ENCODE measurements at places on chromosomes 11 and 22.
A peak's percentile ranks its signal among the peaks of the same experiment; 100 is the strongest.

DNA sequence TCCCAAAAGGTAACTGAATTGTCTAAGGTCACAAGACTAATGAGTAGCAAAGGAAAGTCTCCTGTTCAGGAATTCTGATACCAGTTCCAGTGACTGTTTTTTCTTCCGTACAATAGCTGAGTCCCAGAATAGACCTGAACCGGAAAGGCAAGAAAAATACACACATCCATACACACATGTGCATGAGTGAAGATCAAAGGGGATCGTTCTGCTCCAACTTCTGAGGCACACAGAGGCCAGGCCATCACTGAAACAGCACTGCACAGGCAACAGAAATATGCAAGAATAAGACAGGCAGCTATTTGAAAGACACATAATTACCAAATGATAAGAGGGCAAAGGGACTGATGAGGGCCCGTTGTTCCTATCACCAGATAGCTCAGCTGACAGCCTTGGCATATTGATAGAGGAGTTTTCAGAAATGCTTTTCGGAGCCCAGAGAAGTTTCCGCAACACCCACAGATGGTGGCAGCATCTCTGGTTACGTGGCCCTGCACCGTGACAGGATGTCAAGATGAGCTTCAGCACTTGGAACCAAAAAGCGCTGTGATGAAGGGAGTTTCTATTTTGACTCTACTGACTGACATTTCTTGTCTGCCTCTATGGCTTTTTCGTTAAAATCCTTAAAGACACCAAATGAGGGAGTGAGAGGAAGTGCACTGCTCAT is 280.6 kb downstream of the LARGE1 start:
- DNase-seq, result no peak
- no peaks in the 10 kb centered on the region for H3K36me3 ChIP-seq
- H3K4me1 ChIP-seq, result no peaks in the 10 kb centered on the region
- no peaks in the 10 kb centered on the region for H3K27me3 ChIP-seq

- peaks cover 23% of the 10 kb centered on the region for H3K36me3 ChIP-seq
- H3K4me3 ChIP-seq, result no peak overlapping the region
- H3K27ac ChIP-seq, result no peak overlapping the region
- H3K4me1 ChIP-seq, result peaks cover 33% of the 10 kb centered on the region
Measured at GRCh38 chr22:39664485-39665200, 94.1 kb downstream of the CACNA1I start.

DNA sequence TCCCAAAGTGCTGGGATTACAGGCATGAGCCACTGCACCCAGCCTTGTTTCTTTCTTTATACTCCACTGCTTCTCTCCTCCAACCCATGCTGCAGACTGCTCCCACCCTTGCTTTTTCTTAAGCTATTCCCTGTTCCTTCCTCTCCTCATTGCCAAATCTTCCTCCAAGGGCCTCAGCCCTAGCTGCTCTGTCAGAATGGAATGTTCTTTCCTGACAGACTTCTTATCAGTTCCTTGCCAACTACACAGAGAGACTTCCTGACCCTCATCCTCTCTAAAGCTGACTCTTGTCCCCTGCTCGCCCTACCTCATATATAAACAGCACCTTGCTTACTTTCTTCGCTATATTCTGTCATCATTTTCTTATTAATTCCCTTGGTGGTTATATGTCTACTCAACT is 16.9 kb upstream of the PIK3C2A start:
- H3K36me3 ChIP-seq, result no peaks in the 10 kb centered on the region
- no peak overlapping the region for H3K4me3 ChIP-seq
- peaks cover 2% of the 10 kb centered on the region for H3K4me1 ChIP-seq
- peaks cover 16% of the 10 kb centered on the region for H3K27me3 ChIP-seq
- no peak overlapping the region for H3K27ac ChIP-seq

DNA sequence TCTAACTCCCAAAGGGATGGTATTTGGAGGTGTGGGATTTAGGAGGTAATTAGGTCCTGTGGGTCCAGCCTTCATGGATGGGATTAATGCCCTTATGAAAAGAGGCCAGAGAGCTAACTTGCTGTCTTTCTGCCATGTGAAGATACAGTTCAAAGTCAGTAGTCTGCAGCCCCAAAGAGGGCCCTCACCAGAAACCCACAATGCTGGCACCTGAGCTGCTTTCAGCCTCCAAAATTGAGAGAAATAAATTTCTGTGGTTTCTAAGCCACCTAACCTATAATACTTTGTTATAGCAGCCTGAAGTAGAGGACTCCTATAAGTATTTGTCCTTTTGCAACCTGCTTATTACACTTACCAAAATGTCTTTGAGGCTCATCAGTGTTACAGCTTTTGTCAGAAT is 16.2 kb downstream of the ATM start:
- H3K4me3 ChIP-seq, result peak overlapping the region; percentile 47
- peak; percentile 52 for DNase-seq
- peaks cover 71% of the 10 kb centered on the region for H3K36me3 ChIP-seq
- H3K4me1 ChIP-seq, result peaks cover 87% of the 10 kb centered on the region
- H3K27me3 ChIP-seq, result no peaks in the 10 kb centered on the region

DNA sequence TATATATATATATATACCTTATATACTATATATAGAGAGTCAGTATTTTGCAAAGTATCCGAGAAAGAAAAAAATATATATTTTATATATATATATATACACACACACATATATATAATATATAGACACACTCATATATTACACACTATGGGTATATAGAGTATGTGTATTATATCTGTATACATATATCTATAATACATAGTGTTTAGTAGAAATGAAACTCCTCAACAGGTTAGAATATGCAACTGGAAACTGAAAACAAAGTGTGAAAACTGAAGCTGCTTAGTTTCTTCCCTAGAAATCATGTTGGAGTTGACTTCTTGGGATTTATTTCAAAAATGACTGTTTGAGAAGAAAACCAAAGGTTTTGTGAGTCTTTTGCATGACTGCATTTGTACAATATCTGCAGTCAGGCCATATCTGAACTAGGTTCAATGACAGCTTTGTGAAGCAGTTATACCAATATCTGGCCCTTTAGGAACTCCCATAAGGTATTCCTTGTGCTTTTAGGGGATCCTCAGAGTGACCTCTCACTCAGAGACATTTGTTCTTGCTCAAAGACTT is 284.1 kb downstream of the CASP12 start:
- H3K4me3 ChIP-seq, result no peak overlapping the region
- no peak for DNase-seq
- peaks cover 27% of the 10 kb centered on the region for H3K4me1 ChIP-seq

DNA sequence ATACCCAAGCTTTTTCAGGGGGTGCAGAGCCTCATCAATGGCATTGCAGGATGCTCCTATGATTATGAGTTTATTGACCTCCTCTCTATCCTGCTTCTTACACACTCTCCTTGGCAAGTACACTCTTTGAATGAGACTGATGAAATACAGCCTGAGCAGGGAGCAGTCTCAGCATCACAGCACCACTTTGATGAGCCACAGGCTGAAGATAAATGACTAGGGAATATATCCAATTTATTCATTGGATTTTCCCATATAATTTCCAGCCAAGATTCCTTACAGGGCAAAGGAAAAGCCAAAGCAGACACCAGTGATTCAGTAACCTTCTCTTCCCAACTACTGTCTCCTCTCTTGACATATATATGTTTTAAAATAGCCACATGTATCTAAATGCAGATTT is 79.2 kb downstream of the CASP12 start:
- H3K27ac ChIP-seq, result no peak overlapping the region
- H3K4me3 ChIP-seq, result no peak overlapping the region
- peaks cover 2% of the 10 kb centered on the region for H3K36me3 ChIP-seq
- H3K4me1 ChIP-seq, result peaks cover 4% of the 10 kb centered on the region

DNA sequence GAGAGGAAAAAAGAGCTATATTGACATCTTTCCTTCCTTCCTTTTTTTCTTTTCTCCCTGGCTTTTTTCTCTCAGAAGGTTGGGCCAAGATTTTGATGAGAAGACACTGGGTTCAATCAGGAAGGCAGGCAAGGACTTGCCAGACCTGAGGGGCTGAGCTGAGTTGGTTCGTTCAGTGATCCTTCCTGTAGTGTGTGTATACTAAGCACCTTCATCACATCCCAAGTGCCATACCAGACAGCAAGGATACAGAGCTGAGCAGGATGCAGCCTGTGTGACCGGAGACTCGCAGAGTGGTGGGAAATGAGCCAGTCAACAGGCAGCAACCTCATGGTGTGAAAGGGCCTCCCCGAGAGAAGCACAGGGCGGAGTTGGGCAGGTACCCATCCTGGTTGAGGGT is 95.5 kb downstream of the SPON1 start:
- no peak overlapping the region for H3K4me3 ChIP-seq
- peaks cover 11% of the 10 kb centered on the region for H3K27me3 ChIP-seq
- no peak overlapping the region for H3K27ac ChIP-seq
- peaks cover 12% of the 10 kb centered on the region for H3K4me1 ChIP-seq

- no peak overlapping the region for H3K27ac ChIP-seq
- no peak overlapping the region for H3K4me3 ChIP-seq
- DNase-seq, result no peak
- no peaks in the 10 kb centered on the region for H3K36me3 ChIP-seq
Measured at GRCh38 chr11:42013656-42014201, 554.3 kb upstream of the LRRC4C start.

GRCh38 chr11:43835104-43835503 is 45.5 kb upstream of the ALKBH3 start:
- no peak for DNase-seq
- peaks cover 5% of the 10 kb centered on the region for H3K4me1 ChIP-seq
- no peaks in the 10 kb centered on the region for H3K27me3 ChIP-seq

GRCh38 chr11:44978274-44978960 is 27.7 kb upstream of the TP53I11 start:
- H3K36me3 ChIP-seq, result no peaks in the 10 kb centered on the region
- peaks cover 9% of the 10 kb centered on the region for H3K27me3 ChIP-seq
- no peak for DNase-seq

GRCh38 chr11:5280582-5281102 is 10.9 kb upstream of the HBE1 start:
- H3K36me3 ChIP-seq, result no peaks in the 10 kb centered on the region
- no peaks in the 10 kb centered on the region for H3K27me3 ChIP-seq
- no peaks in the 10 kb centered on the region for H3K4me1 ChIP-seq
